Activated CD4-positive, alpha-beta memory T cell treated with anti-CD3 and anti-CD28 coated beads for 36 hours (primary cell): ENCODE measurements at places on chromosomes 5 and 9. TPM values are rescaled to one million over a fixed set of nuclear protein-coding genes. Genes with fewer than 3 reads are reported as not detected.
A peak's percentile ranks its signal among the peaks of the same experiment; 100 is the strongest.

- DNase-seq: no peak
Observed at GRCh38 chr5:159061179-159061796, 38.4 kb downstream of the EBF1 start.

DNA sequence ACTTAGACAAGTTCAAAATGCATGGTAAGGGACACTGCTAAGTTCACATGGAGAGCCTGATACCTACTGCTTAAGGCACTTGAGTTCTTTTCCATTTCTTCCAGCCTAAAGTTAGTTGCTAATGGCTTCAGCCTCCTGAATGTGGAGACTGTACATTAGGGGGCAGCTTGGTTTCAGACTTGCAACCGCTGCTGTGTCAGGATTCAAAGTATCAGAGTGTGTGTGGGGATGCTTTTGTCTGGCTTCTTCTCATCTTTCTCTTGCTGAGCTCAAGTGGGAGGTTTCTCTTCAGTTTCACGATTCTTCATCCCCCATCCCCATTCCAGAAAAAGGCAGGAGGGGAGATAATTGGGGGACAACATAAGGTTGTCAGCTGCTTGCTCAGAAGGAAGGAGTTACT, 49.4 kb downstream of the ATP10B start:
- no peak for DNase-seq

GRCh38 chr5:129431406-129431805, 28.7 kb upstream of the ADAMTS19 start:
- DNase-seq: no peak

GRCh38 chr5:97406946-97407676, 224.1 kb upstream of the RIOK2 start:
- no peak for DNase-seq

DNA sequence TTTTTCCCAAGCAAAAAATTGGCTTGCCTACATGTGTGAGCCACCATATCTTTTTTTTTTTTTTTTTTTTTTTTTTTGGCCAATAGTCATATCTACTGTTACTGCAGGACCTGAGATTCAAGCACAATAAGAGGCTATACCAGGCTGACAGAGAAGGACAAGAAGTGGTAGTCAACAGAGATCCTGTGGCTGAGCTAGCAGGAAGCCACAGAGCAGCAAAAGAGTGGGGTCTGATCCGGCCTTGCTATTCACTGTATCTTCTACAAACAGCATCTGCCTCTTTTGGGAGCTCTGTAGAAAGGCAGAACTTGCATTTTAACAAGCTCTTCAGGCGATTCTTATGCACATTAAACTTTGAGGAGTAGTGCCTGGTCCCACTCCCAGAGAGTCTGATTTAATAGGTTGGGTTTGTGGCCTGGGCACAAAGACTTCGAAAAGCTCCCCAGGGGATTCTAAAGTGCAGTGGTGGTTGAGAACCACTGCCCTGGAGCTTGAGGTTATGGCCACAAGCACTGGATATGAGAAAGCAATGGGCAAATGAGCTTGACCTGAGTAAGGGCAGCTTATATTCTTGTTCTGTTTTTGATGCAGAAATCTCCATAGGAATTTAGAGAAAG, 162.8 kb downstream of the PIK3R1 start:
- DNase-seq: peak; percentile 21

GRCh38 chr9:31799953-31800609, 584.4 kb upstream of the ACO1 start:
- no peak for DNase-seq

DNA sequence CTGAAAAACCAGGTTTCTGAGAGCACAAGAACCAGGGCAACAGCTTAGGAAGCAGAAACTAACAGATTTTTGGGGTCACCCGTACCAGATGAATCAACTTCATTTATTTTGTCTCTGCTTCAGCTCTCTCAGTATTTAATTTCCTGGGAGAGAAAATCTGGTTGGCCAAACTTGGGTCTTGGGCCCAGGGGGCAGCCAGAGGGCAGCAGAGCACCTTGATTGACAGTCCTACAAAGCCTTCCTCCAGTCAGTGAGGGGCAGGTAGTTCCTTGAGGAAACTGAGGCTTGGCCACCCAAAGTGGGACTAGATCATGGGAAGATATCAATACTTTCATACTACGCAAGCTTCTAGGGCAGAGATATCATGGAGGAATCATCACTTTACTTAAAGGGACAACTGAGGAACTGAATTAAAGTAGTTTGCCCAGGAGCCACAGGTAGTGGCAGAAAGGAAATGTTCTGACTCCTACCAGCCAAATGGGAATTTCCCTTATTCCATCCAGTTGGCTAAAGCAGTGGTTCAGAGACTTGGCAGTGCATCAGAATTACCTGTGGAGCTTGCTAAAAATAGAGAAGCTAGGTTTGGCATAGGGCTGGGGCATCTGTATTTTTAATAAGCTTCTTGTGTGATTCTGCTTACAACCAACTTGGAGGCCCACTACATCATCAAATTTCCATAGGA, 21.5 kb upstream of the ARHGAP26 start:
- DNase-seq: peak; percentile 72

GRCh38 chr9:12272471-12273120, 420.6 kb upstream of the TYRP1 start:
- no peak for DNase-seq

GRCh38 chr9:133505901-133506652, 18.7 kb downstream of the MYMK start:
- no peak for DNase-seq

DNA sequence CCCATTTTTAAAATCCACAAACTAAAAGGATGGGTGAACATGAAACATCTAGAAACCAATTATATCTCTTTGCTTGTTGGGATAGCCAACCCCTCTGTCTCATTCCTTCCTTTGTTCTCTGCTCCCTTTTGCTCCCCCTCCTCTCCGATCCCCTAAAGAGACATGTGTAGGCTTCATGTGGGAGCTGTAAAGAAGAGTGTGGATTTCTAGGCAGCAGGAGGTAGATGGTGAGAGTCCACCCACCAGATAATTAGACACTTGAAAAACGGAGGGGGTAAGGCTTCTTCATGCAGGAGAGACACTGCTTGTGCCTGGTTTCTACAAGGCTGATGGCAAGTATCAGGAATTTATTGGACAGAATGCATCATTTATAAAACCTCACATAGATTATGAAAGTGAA, 27.3 kb upstream of the CFAP157 start:
- DNase-seq: no peak

GRCh38 chr9:20611691-20612287, 10.5 kb downstream of the MLLT3 start:
- no peak for DNase-seq

DNA sequence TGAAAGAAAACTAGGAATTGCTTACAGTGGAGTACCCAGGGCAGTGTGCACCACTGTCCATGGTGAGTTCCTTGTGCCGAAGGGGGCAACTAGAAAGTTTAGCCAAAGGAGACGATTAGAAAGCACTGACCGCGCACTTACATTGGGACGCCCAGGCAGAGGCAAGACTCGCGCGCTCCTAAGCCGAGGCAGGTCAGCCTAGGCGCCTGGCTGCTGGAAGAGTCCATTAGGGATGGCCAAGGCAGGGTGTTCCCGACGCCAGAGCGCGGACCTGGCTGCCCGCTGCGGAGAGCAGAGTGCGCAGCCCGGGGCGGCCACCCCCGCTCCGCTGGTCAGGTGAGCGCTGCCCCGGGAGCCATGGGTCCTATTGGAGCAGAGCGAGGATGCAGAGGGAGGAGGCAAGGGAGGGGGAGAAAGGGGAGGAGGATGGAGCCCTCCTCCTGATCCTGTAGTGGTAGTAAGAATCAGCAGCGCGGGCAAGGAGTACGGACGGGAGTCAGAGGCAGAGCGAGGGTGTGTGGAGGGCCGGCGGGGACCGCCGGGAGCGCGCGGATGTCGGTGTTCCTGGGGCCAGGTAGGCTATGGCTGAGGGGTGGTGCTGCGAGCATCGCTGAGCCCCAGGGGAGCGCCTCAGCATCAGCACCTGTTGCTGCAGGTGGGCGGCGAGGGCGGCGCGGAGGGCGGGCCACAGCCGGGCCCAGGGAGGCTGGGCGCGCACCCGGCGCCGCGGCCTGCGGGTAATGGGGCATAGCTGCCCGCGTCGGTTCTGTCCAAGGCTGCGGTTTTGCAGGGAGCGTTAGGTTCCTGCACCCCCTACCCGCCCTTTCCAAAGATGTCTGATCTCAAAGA, at the start of gene ADGRV1:
TSS of gene ADGRV1 (plus strand) at position 454 of the 849 bp plus-strand sequence. CDS start at position 553, 99 bp downstream.
- peak; percentile 21 for DNase-seq

- no peak for DNase-seq
Observed at GRCh38 chr9:18010492-18010891, 431.6 kb downstream of the SH3GL2 start.

DNA sequence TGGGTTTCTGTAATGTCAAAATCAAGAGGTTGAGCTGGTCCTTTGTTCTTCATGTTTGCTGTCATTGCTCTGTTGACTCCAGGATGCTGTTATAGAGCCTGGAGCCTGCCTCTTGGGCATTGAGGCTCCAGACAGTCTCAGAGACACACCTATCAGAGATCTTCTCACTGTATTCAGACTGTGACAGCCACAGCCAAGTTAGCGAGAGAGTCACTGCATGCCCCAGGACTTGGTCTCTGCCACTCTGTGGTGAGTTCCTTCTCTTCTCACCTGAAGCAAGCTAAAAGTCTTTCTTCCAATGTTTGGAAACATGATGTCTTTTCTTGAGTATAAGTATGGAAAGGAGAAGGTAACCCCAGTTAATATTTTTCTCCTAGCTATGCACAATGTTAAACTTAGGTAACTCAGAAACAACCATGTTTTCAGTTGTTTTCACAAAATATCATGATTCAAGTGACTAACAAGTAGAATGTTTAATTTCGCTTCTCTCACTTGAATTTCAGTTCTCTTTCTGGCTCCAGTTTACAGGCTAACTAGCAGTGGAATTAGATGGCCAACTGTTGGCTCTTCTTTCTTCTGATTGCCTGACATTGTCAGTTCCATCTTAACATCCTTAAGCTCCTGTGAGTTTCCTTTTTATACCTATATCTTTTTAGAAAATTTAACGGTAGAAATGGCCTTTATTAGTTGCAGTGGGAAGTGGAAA, 20.6 kb upstream of the ZFYVE16 start:
- DNase-seq: no peak

DNA sequence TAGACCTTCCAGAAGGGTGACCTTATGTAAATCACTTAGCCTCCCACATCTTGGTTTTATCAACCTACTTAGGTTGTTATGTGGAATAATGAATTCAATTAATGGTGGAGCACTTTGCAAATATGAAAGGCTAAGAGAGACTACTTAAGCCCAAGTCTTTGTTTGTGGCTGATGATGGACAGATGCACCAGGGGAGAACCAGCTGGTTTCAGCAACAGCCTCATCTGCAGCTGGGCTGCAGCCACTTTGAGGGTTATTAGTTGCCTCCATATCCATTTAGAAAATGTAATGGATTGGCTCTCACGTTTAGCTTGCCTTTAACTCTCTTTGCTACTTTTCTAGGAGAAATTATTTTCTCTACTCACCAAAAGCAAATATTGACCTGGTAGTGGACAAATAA, 146.6 kb downstream of the ESM1 start:
- no peak for DNase-seq

- no peak for DNase-seq
Observed at GRCh38 chr5:114412510-114413171, 50.8 kb downstream of the KCNN2 start.

- peak; percentile 24 for DNase-seq
Observed at GRCh38 chr9:112041536-112042243, 133.4 kb downstream of the SUSD1 start.

DNA sequence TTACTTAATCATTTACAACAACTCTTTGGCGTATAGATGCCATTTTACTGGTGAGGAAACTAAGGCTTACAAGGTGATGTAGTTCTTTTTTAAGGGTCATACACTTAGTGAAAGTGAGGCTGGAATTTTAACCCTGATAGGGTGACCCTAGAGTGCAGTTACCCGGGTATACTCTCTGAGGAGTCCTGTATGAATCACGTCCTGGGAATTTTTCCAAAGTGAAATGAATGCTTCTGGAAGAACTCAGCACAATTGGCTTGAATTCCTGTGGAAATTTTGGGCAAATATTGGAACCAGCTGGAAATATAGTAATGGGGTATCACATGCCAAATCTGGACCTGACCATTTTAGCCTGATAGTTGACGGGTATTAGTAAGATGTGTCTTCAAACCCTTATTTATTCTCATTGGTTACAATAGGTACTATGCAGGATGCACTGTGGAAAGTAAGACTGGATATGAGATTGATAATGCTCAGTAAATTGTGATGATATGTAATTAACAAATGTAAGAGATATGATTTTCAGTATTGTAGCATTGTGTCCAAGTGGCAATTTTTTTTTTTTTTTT, 14.8 kb downstream of the SUB1 start:
- DNase-seq: no peak

DNA sequence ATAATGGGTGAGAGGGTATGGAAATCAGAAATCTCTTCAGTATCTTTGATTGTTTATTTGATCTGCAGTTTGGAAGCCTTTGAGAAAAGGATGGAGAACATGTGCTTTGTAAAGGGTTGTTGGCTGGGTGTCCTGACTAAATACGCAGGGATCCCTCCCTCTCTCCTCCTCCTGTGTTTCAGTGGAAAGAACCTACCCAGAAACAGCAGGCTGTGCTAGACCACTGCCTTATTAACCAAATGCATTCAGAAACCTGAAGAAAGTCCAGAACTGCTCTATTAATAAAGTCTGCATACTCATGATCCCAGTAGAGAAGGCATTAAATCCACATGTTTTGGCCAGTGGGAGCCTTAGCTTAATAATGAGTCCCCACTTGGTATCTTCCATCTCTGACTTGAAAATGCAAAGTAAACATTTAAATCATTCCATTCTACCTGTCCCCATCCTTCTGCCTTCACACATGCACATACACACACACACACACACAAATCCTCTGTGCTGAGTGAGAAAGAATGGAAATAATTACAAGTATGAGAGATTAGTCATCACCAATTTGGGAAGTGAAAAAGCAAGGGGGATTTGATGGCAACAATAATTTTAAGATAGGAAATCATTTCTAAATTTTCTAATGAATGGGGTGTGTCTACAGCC, 10.0 kb upstream of the LECT2 start:
- no peak for DNase-seq

DNA sequence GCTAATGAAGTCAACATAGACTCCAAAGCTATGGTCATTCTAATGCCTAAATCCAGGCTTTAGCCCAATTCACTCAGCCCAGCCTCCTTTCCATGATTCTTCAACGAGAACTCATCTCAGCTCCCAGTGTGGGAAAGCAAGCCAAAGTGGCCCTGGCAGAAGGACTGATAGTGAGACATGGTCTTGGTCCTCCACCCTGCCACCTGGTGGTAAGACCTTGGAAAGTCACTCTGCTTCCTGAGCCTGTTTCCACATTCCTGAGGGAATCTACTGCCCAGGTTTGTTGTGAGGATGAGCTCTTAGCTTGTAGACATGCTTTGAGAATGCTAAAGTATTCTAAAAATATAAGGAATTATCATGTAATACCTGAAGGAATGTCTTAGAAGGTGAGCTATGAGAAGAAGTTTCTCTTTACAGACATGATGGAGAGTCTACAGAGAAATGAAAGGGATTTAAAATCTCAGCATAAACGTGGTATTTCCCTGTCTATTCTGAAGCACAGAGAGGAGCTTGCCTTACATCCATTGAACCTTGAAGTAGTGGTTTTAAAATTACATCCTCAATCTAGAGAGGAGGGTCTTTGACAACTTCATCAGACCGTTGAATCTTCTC, 173.5 kb downstream of the TRIM32 start:
- peak; percentile 27 for DNase-seq

Gene MPDZ
- not detected for total RNA-seq

Gene MTRR
- 47.1 TPM for total RNA-seq

Gene SSNA1
- 62.1 TPM for total RNA-seq

Gene CMYA5
- total RNA-seq: 0.15 TPM

Gene GMCL2
- not detected for total RNA-seq

Gene DIRAS2
- not detected for total RNA-seq

Gene IFNA2
- total RNA-seq: not detected

Gene CTNND2
- total RNA-seq: not detected

Gene PIP5K1B
- 1.6 TPM for total RNA-seq

Gene ROR2
- total RNA-seq: 0.31 TPM

Gene LECT2
- total RNA-seq: not detected

Gene PCDHB16
- not detected for total RNA-seq

Gene CER1
- not detected for total RNA-seq

Gene PIK3R1
- total RNA-seq: 40.9 TPM

Gene ROPN1L
- not detected for total RNA-seq
